ENCODE measurements at places on chromosomes 1 and 21. TPM values are rescaled to one million over a fixed set of nuclear protein-coding genes. Genes with fewer than 3 reads are reported as not detected.
A peak's percentile ranks its signal among the peaks of the same experiment; 100 is the strongest.

DNA sequence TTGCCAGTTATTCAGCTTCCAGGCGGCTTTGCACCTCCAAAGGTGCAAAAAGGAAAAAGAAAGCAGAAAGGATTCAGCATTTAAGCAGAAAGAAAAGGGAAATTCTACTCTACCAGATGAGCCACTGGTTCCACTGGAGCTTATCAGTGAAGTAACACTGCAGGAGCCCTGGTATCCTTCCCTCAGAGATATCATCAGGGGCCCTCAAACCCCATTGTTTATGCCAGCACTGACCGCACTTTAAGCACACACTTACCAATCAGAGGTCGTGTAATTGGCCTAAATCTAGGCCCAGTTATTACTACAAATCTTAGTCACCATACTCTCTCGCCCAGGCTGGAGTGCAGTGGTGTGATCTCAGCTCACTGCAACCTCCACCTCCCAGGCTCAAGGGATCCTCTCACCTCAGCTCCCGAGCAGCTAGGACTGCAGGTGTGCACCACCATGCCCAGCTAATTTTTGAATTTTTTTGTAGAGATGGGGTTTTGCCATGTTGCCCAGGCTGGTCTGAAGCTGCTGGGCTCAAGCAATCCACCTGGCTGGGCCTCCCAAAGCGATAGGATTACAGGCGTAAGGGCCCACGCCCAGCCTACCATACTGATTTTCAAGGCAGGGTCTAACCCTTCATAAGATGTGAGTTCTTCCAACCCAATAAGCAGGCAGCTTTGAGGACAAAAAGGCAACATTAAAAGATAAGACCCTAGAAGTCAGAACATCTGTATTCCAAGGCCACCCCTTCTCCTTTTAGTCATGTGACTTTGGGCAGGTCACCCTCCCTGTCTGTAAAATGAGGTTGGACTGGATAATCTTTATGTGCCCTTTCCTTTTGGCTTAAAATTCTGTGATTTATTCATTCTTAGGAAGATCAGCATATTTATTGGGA, 125.3 kb downstream of the SYT2 start:
- H3K4me1 ChIP-seq: peaks cover 10% of the 10 kb centered on the region
- H3K36me3 ChIP-seq: no peaks in the 10 kb centered on the region
- no peaks in the 10 kb centered on the region for H3K27me3 ChIP-seq
- DNase-seq: no peak
- no peak overlapping the region for H3K4me3 ChIP-seq

DNA sequence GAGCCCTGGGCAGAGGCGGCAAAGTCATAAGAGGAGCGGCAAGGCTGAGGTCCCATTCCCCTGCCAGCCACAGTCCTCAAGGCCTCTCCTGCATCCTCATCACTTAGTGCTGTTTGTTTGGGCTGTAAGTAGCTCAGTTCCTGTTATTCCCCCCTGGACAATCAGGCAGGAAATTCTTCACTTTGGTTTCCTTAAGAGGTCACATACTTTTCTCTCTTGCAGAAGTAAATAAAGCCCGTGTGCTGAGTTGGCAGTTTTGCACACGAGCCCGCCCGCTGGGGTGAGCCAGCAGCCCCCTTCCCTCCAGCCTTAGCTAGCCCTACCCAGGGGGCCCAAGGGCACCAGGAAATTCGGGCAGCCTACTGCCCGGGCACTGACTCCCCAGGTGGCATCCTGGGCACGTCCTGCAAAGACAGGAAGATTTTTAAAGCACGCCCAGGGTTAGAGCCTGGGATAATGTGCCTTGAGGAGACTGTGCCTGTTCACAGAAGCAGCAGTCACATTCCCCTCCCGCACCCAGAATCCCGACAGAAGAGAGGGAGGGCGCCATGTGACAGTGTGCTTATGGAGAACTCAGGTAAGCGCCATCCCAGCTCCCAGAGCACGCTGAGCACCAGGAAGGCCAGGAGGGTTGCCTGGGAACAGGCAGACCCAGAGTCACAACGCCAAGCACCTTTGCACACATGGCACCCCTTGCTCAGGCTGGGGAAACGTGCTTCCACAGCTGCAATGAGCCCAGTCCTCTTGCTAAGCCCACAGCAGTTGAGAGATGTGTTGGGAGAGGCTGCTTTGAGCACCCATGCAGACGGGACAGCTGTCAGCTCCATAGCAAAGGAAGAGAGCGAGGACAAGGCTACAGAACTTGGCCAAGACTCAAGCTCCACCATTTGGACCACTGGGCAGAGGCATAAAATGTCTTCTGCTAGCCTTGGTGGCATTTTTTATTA, 144.5 kb upstream of the TMEM51 start:
- no peak overlapping the region for H3K4me3 ChIP-seq
- H3K27me3 ChIP-seq: no peaks in the 10 kb centered on the region
- H3K36me3 ChIP-seq: no peaks in the 10 kb centered on the region
- DNase-seq: no peak

- no peak overlapping the region for H3K4me3 ChIP-seq
- H3K27me3 ChIP-seq: no peaks in the 10 kb centered on the region
- H3K4me1 ChIP-seq: no peaks in the 10 kb centered on the region
- no peak for DNase-seq
- H3K27ac ChIP-seq: no peak overlapping the region
Observed at GRCh38 chr1:111541721-111542120, 38.3 kb upstream of the ADORA3 start.

- H3K27ac ChIP-seq: no peak overlapping the region
- no peak for DNase-seq
- no peaks in the 10 kb centered on the region for H3K4me1 ChIP-seq
- no peak overlapping the region for H3K4me3 ChIP-seq
Observed at GRCh38 chr1:24329797-24330543, 10.8 kb downstream of the GRHL3 start.

GRCh38 chr1:247304031-247304430, 27.6 kb downstream of the ZNF496 start:
- no peak for DNase-seq
- no peak overlapping the region for H3K4me3 ChIP-seq
- no peaks in the 10 kb centered on the region for H3K4me1 ChIP-seq
- H3K27me3 ChIP-seq: no peaks in the 10 kb centered on the region
- peaks cover 18% of the 10 kb centered on the region for H3K36me3 ChIP-seq

- no peaks in the 10 kb centered on the region for H3K27me3 ChIP-seq
- H3K27ac ChIP-seq: no peak overlapping the region
- no peak overlapping the region for H3K4me3 ChIP-seq
- DNase-seq: no peak
Observed at GRCh38 chr1:85554630-85555327, 25.8 kb upstream of the CCN1 start.

- H3K27me3 ChIP-seq: no peaks in the 10 kb centered on the region
- no peaks in the 10 kb centered on the region for H3K36me3 ChIP-seq
- H3K27ac ChIP-seq: peak overlapping the region; percentile 64
- peak; percentile 79 for DNase-seq
- H3K4me3 ChIP-seq: peak overlapping the region; percentile 57
- peaks cover 54% of the 10 kb centered on the region for H3K4me1 ChIP-seq
Observed at GRCh38 chr21:41868062-41868710, 11.0 kb downstream of the PRDM15 start.

- no peak overlapping the region for H3K27ac ChIP-seq
- no peaks in the 10 kb centered on the region for H3K36me3 ChIP-seq
- DNase-seq: no peak
- H3K4me3 ChIP-seq: no peak overlapping the region
Observed at GRCh38 chr21:45403133-45403824, 1.7 kb upstream of the COL18A1 start.

GRCh38 chr1:31441970-31442647, 29.1 kb downstream of the SERINC2 start:
- H3K4me1 ChIP-seq: no peaks in the 10 kb centered on the region
- no peak overlapping the region for H3K27ac ChIP-seq
- DNase-seq: no peak
- H3K4me3 ChIP-seq: no peak overlapping the region
- H3K27me3 ChIP-seq: no peaks in the 10 kb centered on the region
- H3K36me3 ChIP-seq: no peaks in the 10 kb centered on the region

The CD101 gene
- total RNA-seq: 4.5 TPM
